Kasumi-1 (cell line): ENCODE measurements at places on chromosomes 4 and X.

GRCh38 chrX:107716816-107717700, 58.5 kb downstream of the TSC22D3 start:
- DNase-seq: peak; percentile 66

- DNase-seq: no peak
Observed at GRCh38 chr4:127888559-127888958, 7.9 kb downstream of the PLK4 start.

DNA sequence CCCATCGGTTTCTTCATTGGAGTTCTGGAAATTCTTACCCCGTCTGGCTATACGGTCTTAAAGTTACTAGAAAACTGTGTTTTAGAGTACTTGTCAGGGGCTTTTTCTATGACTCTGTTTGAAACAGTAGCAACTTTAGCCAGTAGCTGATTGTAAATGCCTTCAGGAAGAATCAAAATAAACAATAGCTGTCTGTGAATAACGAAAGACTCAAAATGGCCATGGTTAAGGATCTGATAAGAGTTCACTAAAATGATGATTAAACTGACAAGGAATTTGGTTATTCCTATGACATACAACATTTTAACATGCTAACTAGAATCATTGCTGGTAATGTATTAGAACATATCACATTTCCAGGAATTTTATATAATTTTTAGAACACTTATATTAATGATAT, 191.0 kb downstream of the EVC2 start:
- no peak for DNase-seq

DNA sequence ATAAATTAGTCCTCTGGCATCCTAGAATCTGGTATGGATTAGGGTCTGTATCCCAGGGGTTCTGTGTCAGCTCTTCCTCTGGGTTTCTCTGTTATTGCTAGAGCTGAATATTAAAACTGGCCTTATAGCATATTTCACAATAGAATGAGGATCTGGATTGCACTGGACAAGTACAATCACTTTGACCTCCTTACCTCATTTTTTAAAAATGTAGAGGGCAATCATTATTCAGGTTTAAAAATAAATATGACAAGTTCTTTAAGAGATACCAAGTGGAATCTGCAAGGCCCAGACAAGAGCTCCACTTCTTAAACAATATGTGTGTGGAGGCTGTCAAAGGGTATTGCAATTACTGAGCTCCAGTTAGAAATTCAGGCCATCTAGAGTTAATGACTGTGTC, 1.4 kb downstream of the PALLD start:
- no peak for DNase-seq
